A375 (cell line): ENCODE measurements at places on chromosomes 1 and 21. TPM values are rescaled to one million over a fixed set of nuclear protein-coding genes. Genes with fewer than 3 reads are reported as not detected.

Gene ITLN2
- 0.15 TPM in 1 of 2 replicates, not detected in the other for total RNA-seq

Gene CFHR1
- 0.58 and 1.1 TPM in 2 replicates for total RNA-seq

Gene GCSAML
- total RNA-seq: not detected in 2 replicates

Gene G0S2
- total RNA-seq: not detected in 2 replicates

Gene LENEP
- not detected in 2 replicates for total RNA-seq

Gene FCAMR
- total RNA-seq: not detected in 2 replicates

Gene ETNK2
- total RNA-seq: 14.2 and 16.4 TPM in 2 replicates

Gene COL8A2
- total RNA-seq: 1.1 and 1.3 TPM in 2 replicates

Gene AKT3
- total RNA-seq: 45.9 and 54.6 TPM in 2 replicates

Gene TMOD4
- total RNA-seq: 0.38 and 0.40 TPM in 2 replicates

Gene CCDC30
- 0.82 and 1.1 TPM in 2 replicates for total RNA-seq

Gene ESPN
- total RNA-seq: 12.2 and 15.3 TPM in 2 replicates

Gene PRRX1
- 28.9 and 34.6 TPM in 2 replicates for total RNA-seq

Gene RGS13
- total RNA-seq: not detected in 2 replicates

Gene C1QA
- not detected in 2 replicates for total RNA-seq

Gene WNT2B
- total RNA-seq: 1.0 and 1.6 TPM in 2 replicates

Gene CADM3
- total RNA-seq: 0.21 and 0.57 TPM in 2 replicates

Gene LCE6A
- not detected in 2 replicates for total RNA-seq

Gene IL12RB2
- not detected in 2 replicates for total RNA-seq

Gene OR10Z1
- not detected in 2 replicates for total RNA-seq

Gene KRTAP19-1
- not detected in 2 replicates for total RNA-seq

Gene CAPN2
- total RNA-seq: 355 and 389 TPM in 2 replicates

Gene KRTAP12-2
- total RNA-seq: not detected in 2 replicates

Gene SLX9
- 40.7 and 46.2 TPM in 2 replicates for total RNA-seq

Gene AGT
- not detected in 2 replicates for total RNA-seq

Gene KLF17
- 0.21 and 0.34 TPM in 2 replicates for total RNA-seq

Gene CLDN17
- total RNA-seq: not detected in 2 replicates

Gene OR2T11
- not detected in 2 replicates for total RNA-seq

Gene FCGR3A
- not detected in 2 replicates for total RNA-seq

Gene PTGER3
- total RNA-seq: 0.04 TPM in 1 of 2 replicates, not detected in the other

Gene C1orf35
- total RNA-seq: 32.0 and 34.4 TPM in 2 replicates

Gene CA6
- total RNA-seq: not detected in 2 replicates

Gene PHC2
- total RNA-seq: 241 and 250 TPM in 2 replicates

Gene BGLAP
- total RNA-seq: 2.2 and 5.1 TPM in 2 replicates

Gene OR2T2
- not detected in 2 replicates for total RNA-seq

Gene NFIA
- total RNA-seq: 2.2 and 7.2 TPM in 2 replicates

Gene KRTAP13-2
- not detected in 2 replicates for total RNA-seq

Gene INSRR
- total RNA-seq: 0.05 TPM in 1 of 2 replicates, not detected in the other

Gene HHIPL2
- total RNA-seq: 0.23 and 1.6 TPM in 2 replicates

Gene SWT1
- total RNA-seq: 2.1 and 2.2 TPM in 2 replicates
